ENCODE measurements at places on chromosomes 1 and 21. TPM values are rescaled to one million over a fixed set of nuclear protein-coding genes. Genes with fewer than 3 reads are reported as not detected.
A peak's percentile ranks its signal among the peaks of the same experiment; 100 is the strongest.

TNFSF18 gene
- total RNA-seq: not detected

DNA sequence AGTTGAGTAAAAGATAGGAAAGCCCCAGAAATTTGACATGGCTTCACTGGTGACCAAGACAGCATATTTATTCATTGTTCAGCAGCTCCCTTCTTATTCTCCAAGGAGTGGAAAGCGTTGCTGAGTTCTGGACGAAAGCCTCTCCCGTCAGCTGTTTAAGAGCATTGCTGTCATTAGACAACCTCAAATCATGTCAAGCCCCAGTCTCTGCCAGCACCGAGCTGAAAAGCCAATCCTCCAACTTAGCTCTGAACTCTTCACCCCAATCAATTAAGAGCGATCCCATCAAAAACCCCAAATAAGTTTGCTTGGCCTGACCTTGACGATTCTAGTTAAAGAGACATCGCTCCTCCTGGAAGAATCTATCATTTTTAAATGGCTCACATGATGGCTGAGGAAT is 110.8 kb downstream of the PLPP3 start:
- no peaks in the 10 kb centered on the region for H3K27me3 ChIP-seq
- H3K27ac ChIP-seq: no peak overlapping the region
- no peaks in the 10 kb centered on the region for H3K36me3 ChIP-seq
- DNase-seq: no peak

SLC25A34 gene
- total RNA-seq: 1.5 TPM

DNA sequence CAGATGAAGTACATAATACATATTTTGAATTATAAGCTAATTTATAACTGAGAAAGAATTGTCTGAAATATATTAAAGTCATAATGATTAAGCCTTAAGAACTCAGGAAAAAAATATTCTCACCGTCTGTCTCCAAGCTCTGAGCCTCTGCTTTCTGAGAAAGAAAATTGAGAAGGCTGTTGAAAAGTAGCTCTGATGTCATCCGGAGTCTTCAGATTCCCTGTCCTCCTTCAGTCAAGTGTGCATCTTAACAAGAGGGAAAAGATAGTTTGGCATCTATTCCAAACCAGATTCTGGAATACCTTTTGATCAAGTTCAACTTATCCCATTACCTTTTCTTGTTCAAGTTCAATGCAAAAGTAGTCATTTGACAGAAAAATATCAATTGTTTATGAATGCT is 50.6 kb downstream of the NRIP1 start:
- no peaks in the 10 kb centered on the region for H3K4me1 ChIP-seq
- H3K4me3 ChIP-seq: no peak overlapping the region
- no peak for DNase-seq
- H3K27ac ChIP-seq: no peak overlapping the region
- H3K36me3 ChIP-seq: no peaks in the 10 kb centered on the region

LCE2B gene
- not detected for total RNA-seq

GRCh38 chr1:60870269-60870865 is 212.0 kb upstream of the NFIA start:
- no peak overlapping the region for H3K27ac ChIP-seq
- no peaks in the 10 kb centered on the region for H3K27me3 ChIP-seq
- H3K36me3 ChIP-seq: no peaks in the 10 kb centered on the region

DNA sequence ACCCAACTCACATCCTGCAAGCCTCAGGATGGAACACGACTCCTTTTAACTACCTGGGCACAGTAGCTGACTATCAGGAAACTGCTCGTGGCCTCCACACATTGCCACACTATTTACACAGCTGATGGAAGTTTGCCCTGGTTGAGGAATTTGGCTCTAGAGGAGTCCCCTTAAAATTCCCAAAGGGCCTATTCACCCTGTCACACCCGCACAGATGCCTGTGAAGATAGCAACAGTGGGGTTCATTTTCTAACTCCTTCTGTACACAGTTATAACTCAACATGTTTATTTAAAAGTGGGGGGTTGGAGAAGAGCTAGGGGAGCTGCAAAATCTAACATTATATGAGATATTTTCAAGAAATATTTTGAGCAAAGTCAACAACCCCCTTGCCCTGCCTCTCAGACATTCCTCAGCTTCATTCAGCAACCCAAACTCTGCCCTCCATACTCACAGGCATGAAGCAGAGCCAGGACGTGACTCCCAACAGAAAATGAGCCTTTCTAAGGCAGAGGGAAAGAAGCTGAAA is 35.8 kb upstream of the CCN1 start:
- H3K4me3 ChIP-seq: no peak overlapping the region
- no peak overlapping the region for H3K27ac ChIP-seq
- H3K27me3 ChIP-seq: no peaks in the 10 kb centered on the region
- no peak for DNase-seq
- H3K4me1 ChIP-seq: no peaks in the 10 kb centered on the region
- no peaks in the 10 kb centered on the region for H3K36me3 ChIP-seq

- no peaks in the 10 kb centered on the region for H3K4me1 ChIP-seq
- H3K27me3 ChIP-seq: no peaks in the 10 kb centered on the region
- H3K27ac ChIP-seq: no peak overlapping the region
- no peak overlapping the region for H3K4me3 ChIP-seq
These were observed 106.3 kb upstream of the CACHD1 start for GRCh38 chr1:64363616-64364015.

PRRX1 gene
- 8.1 TPM for total RNA-seq

GRCh38 chr1:21022279-21023040 is 154.2 kb downstream of the EIF4G3 start:
- peak overlapping the region; percentile 33 for H3K4me3 ChIP-seq
- peak; percentile 93 for DNase-seq
- H3K36me3 ChIP-seq: no peaks in the 10 kb centered on the region
- no peaks in the 10 kb centered on the region for H3K27me3 ChIP-seq
- peak overlapping the region; percentile 90 for H3K27ac ChIP-seq

XCL1 gene
- total RNA-seq: not detected

DNA sequence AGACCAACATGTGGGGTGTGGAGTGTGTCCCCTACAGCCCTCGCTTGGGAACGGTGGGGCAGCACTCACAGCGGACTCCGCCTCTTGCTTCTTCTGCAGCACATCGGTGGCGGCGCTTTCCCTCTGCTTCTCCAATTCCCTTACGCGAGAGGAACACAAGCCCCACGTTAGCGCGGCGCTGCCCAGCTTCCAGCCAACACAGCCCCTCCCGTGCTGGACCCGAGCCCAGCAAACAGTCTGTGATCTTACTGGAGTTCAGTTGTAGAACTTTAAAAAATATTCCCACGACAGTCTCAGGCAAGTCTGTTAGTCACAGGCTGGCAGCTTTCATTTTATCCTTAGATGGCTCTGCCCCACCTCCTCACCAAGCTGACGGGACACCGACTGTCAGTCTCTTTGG is 13.6 kb downstream of the THAP3 start:
- H3K27me3 ChIP-seq: no peaks in the 10 kb centered on the region
- DNase-seq: peak; percentile 87
- H3K27ac ChIP-seq: no peak overlapping the region
- peaks cover 4% of the 10 kb centered on the region for H3K4me1 ChIP-seq
- H3K36me3 ChIP-seq: peaks cover 40% of the 10 kb centered on the region

DNA sequence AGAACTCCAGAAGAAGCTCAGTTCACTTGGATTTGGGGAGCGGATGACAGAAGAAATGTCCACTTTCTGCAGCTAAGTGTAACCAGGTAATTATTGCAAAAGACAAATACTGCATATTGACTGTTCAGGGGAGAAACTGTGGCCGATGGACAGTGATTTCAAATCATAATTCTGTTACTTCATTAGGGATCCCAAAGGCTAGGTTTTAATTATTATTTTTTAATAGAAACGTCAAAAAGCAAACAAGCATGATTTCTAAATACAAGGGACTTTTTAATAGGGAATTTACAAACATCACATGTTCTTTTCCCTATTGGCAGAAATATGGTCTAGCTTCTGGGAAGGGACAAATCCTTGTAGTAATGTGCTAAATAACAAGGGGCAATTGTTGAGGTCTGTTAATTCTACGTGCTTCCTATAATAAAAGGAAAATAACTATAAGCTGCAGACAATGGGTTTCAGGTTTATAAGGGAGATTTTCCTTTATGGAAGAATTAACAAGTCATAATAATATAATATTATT is 15.5 kb downstream of the DIPK1A start:
- DNase-seq: no peak
- H3K27me3 ChIP-seq: no peaks in the 10 kb centered on the region
- H3K27ac ChIP-seq: no peak overlapping the region
- no peak overlapping the region for H3K4me3 ChIP-seq

GRCh38 chr21:46188226-46189212 is 4.3 kb upstream of the SPATC1L start:
- peaks cover 7% of the 10 kb centered on the region for H3K36me3 ChIP-seq
- no peak overlapping the region for H3K4me3 ChIP-seq
- no peak overlapping the region for H3K27ac ChIP-seq
- peak; percentile 58 for DNase-seq
- H3K27me3 ChIP-seq: no peaks in the 10 kb centered on the region
- H3K4me1 ChIP-seq: no peaks in the 10 kb centered on the region

KCNT2 gene
- 6.3 TPM for total RNA-seq

DNA sequence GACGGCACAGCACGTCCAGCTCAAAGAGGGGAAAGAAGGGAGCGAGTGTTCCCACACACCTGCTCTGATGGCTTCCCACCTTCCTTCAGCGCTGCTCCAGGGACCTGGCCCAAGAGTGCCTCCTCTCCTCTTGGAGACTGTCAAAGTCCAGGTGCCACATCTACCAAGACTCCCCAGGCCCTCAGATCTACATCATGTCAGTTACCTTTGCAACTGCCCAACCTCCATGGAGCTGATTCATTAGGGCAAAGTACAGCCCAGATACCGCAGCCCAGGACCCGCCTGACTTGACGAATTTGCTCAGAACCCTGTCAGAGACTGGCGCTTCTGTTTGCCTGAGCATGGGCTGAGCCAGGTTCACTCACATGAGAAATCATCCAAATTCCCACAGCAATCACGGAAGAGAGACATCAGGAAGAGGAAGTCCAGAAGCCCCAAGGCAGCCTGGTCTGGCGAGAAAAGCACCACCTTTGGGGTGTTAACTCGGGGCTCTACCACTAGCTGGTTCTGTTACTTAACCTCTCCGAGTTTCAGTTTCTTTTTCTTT is at the start of gene SEC16B:
SEC16B (minus strand) TSS at position 234 of the 547 bp plus-strand sequence. CDS start 2,077 bp downstream, outside the sequence.
- no peak for DNase-seq
- H3K4me1 ChIP-seq: no peaks in the 10 kb centered on the region
- no peak within 1 kb of the TSS for H3K4me3 ChIP-seq
- no peaks in the 10 kb centered on the region for H3K36me3 ChIP-seq
- no peaks in the 10 kb centered on the region for H3K27me3 ChIP-seq
- peak within 1 kb of the TSS; percentile 66 for H3K27ac ChIP-seq

SCNM1 gene
- 33.4 TPM for total RNA-seq

- no peak overlapping the region for H3K4me3 ChIP-seq
- H3K36me3 ChIP-seq: no peaks in the 10 kb centered on the region
- no peaks in the 10 kb centered on the region for H3K27me3 ChIP-seq
- H3K4me1 ChIP-seq: peaks cover 6% of the 10 kb centered on the region
- H3K27ac ChIP-seq: no peak overlapping the region
These were observed 105.9 kb downstream of the ETS2 start for GRCh38 chr21:38911484-38912101.

- H3K36me3 ChIP-seq: no peaks in the 10 kb centered on the region
- no peak for DNase-seq
- H3K27ac ChIP-seq: no peak overlapping the region
These were observed 67.8 kb upstream of the ABCD3 start for GRCh38 chr1:94350350-94350924.

- peaks cover 77% of the 10 kb centered on the region for H3K27me3 ChIP-seq
- no peak overlapping the region for H3K27ac ChIP-seq
- H3K4me3 ChIP-seq: no peak overlapping the region
These were observed 6.1 kb upstream of the LHX8 start for GRCh38 chr1:75127916-75128717.

GAS5 gene
- total RNA-seq: 275 TPM

- no peak for DNase-seq
- H3K4me3 ChIP-seq: no peak overlapping the region
- no peaks in the 10 kb centered on the region for H3K36me3 ChIP-seq
These were observed 648.9 kb downstream of the SMYD3 start for GRCh38 chr1:245858022-245858721.

DNA sequence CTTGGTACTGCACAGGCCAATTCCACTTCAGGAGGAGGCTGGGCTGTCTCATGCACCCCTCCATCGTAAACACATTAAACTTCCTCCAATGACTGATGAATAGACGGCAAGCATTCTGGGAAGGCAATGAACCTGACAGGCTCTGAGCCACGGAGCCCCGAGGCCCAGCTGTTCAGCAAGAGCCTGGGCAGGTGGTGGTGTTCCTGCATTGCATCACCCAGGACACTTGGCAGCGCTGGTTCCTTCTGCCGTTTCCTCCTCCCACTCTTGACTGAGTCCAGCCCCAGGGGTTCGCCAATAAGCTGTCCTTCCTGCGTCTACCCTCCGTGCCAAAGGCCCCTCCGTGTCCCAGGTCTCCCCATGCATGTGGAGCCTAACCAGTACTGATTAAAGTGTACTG is 109.8 kb downstream of the JAK1 start:
- no peaks in the 10 kb centered on the region for H3K27me3 ChIP-seq
- peaks cover 60% of the 10 kb centered on the region for H3K36me3 ChIP-seq
- no peak for DNase-seq
- no peaks in the 10 kb centered on the region for H3K4me1 ChIP-seq

FBLIM1 gene
- total RNA-seq: 89.3 TPM

DNA sequence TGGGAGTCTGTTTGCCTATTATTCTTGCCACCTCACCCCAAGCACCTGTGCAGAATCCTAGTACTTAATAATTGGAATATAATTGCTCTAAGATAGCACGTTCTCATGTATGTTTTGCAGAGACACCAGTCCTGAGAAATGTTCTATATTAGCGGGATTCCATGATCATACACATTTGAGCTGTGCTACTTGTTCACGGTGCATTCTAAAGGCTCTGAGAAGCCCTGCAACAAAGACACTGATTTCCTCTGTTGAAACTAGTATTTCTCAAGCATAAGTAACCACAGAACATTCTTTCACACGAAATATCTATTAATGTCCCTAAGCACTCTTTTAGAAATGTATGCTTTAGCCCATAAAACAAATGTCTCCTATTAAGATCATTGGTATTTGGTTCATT is 109.4 kb downstream of the BARHL2 start:
- no peaks in the 10 kb centered on the region for H3K4me1 ChIP-seq
- H3K27ac ChIP-seq: no peak overlapping the region
- no peak overlapping the region for H3K4me3 ChIP-seq
- DNase-seq: no peak

TP73 gene
- 0.54 TPM for total RNA-seq

DNA sequence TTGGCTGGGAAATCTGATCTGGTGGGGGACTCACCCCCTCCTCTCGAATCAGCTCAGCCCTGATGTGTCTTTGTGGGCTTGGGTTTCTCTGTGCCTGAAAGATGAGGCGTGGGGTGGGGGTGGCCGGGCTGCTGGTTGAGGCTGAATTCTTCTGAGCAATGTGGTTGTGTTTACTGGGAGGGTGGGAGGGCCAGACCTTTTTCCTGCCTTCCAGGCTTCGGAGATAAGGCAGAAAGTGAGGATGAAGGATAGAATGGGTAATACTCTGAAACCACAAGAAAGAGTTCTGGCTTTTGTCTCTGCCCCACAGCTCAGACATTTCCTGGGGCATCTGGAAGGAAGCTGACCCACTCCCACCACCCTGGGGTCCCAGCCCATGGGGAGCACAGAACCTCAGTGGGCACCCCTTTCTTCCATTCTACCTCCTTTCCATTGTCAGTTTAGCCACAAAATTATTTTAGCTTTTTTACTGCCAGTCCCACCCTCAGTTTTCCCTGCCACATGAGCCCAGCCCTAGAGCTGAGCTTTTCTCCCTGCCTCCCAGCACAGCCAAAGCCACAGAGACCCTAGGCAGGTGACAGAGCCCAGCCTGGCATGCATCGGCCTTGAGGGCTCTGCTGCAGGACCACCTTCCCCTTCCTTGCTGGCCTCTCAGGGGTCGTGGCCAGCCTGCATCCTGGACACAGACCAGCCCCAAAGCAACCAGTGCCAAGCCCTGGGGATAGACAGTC is 11.2 kb downstream of the ALX3 start:
- H3K27ac ChIP-seq: no peak overlapping the region
- DNase-seq: peak; percentile 84

GRCh38 chr1:147924813-147925212 is 3.4 kb upstream of the GPR89B start:
- no peak overlapping the region for H3K27ac ChIP-seq
- no peaks in the 10 kb centered on the region for H3K27me3 ChIP-seq
- no peaks in the 10 kb centered on the region for H3K36me3 ChIP-seq
- DNase-seq: no peak
